ENCODE measurements at places on chromosomes 13 and 19.

- DNase-seq: no peak
These were observed 181.5 kb upstream of the TSHZ3 start for GRCh38 chr19:31530781-31531180.

- DNase-seq: no peak
These were observed 318.8 kb downstream of the ATP8A2 start for GRCh38 chr13:25690582-25690981.

- no peak for DNase-seq
These were observed 55.1 kb downstream of the RFX2 start for GRCh38 chr19:6055013-6055795.

DNA sequence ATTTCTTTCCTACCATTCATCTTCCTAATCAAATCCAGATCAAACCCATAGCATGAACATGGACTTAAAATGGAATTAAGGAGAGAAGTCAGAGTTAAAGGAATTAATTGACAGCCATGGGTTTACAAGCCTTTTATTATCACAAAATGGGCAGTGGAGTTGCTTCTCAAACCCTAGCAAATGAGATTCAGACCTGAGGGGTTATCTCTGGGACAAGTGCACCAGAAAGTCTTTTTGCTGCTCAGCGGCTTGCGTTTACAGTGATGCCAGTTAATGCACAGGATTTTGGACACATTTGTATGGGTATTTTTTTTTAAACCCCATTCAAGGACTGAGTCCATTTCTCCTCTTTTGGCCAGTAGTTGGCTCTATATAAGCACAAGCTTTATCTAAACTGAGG lies 503.0 kb downstream of the EFNB2 start:
- no peak for DNase-seq

GRCh38 chr13:113229161-113229560 lies 19.7 kb downstream of the CUL4A start:
- no peak for DNase-seq

- DNase-seq: no peak
These were observed 6.8 kb downstream of the RASA3 start for GRCh38 chr13:114125589-114125988.

GRCh38 chr13:83753912-83754624 lies 128.2 kb downstream of the SLITRK1 start:
- DNase-seq: no peak

DNA sequence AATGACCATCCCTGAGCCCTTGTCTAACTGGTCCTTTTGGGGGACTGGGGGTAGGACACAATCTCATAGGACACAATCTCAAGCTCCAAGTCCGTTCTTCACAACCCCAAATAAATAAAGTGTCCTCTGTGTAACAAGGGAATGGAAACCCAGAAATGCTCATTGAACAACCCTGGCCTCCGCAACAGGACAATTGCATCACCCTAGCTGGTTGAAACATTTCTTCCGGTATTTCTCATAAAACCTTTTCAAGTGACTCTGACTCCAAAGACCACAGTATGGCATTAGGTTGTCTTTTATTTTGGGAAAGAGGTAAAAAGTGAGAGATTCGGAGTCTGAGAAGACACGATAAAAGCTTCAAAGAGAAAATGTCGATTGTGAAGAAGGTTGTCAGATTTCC lies 186.6 kb downstream of the ZNF536 start:
- no peak for DNase-seq

GRCh38 chr13:22740264-22740663 lies 440.5 kb upstream of the SGCG start:
- DNase-seq: no peak

DNA sequence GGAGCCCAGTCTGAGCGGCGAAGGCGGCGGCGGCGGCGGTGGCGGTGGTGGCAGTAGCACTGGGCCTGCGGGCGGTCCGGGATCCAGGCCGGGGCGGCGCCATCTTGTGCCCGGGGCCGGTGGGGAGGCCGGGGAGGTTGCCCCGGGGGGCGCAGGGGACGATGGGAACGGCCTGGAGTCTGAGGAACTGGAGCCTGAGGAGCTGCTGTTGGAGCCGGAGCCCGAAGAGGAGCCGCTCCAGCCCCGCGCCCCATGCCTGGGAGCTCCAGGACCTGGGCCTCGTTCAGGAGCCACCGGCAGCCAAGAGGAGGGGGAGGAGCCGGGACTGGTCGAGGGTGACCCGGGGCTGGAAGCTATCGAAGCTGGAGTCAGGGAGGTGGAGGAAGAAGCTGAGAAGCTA lies 11.6 kb downstream of the ZNF28 start:
- no peak for DNase-seq

GRCh38 chr19:20926796-20927195 lies 3.7 kb downstream of the ZNF85 start:
- no peak for DNase-seq

GRCh38 chr13:40190641-40191100 lies 475.8 kb downstream of the FOXO1 start:
- DNase-seq: no peak

- DNase-seq: no peak
These were observed 194.0 kb upstream of the PCDH17 start for GRCh38 chr13:57437587-57437986.

GRCh38 chr13:72839831-72840426 lies 58.0 kb downstream of the PIBF1 start:
- DNase-seq: no peak

GRCh38 chr19:29528946-29529645 lies 3.3 kb downstream of the VSTM2B start:
- DNase-seq: no peak

DNA sequence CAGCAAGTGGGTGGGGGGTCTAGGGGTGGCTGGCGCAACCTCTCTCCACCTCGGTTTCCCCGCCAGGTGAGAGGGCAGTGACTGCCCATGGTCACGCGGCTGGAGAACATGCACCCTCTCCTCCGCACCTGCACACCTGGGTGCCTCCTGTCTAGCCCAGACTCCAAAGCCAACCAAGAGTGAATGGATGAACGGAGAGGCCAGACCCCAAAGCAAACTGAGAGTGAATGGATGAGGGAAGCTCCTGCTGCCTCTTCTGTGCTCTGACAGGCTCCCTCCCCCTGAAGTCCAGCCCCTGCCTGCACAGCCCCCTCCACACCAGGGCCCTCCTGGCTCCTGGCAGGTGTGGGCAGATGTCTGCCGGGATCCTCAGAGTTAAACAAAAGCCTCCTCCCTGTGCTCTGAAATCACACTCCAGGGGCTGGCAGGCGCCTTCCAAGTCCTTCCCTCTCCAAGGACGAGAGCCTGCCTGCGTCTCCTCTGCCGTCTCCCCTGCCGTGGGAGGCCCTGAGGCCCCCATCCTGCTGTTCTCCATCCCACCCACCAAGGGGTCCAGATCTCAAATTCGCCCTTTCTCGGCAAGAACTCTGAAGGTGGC lies 2.2 kb downstream of the SBNO2 start:
- no peak for DNase-seq

DNA sequence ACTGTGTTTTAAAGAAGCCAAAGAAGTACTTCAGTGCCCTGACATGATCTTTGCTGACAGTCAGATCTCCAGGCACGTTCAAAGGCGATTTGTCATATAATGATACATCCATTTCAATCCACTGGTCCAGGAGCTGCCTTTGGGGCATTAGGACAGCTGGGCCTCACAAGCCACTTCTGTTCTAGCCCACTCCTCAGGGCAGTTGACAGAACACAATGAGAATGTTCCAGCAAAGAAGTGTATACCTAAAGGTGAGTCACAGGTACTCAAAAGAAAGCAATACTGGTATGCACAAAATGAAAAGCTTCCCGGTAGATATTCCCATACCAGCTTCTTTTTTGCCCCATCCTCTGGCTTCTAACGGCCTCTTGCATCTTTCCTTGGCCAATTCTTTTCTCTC lies 12.5 kb upstream of the MAP3K10 start:
- no peak for DNase-seq

- no peak for DNase-seq
These were observed 39.9 kb downstream of the MBNL2 start for GRCh38 chr13:97262058-97262457.

DNA sequence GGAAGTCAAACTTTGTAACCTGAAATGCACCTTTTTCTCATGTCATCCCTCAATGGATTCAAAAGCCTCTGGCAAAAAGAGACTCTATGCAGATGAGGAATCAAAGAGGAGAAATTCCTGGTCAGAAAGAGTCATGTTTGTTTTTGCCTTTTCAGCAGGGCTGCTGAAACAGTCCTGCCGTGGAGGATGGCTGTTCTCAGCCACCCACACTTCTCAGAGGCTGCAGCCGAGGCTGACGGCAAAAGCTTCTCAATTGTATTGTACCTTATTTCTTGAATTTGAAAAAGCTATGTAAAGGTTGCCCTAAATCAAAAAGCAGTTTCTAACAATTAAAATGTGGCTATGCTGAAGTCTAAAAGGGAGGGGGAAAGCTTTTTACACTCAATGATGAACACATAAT lies 385.3 kb downstream of the KCTD12 start:
- no peak for DNase-seq

DNA sequence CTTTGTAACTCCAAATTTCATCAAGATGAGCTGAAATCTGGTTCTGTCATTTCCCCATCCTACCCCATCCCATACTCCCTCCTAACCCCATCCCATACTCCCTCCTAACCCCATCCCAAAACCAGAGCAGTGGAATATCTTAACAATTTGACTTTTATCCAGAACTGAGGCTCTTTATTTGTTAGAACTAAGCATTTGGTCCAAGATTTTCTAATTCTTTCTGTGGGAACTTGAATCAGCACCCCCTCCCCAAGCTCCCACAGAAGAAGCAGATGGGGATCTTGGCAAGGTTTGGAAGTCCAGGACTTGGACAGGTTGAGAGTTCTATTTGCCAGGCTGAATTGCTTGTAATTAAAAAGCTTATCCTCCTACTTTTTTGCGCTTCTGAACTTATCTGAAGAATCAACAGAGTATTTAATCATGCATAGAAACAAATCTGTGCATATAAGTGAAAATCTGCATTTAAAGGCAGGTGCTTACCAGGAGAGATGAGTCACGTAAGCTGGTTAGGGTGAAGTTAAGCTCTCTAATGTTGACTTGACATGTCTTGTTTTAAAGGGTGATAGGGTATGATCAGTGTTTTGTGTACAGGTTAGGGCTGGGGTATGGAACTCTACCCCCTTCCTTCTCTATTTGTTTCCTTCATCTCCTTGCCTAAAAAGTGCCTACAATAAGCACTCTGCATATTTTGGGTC lies 111.1 kb downstream of the COG6 start:
- no peak for DNase-seq

DNA sequence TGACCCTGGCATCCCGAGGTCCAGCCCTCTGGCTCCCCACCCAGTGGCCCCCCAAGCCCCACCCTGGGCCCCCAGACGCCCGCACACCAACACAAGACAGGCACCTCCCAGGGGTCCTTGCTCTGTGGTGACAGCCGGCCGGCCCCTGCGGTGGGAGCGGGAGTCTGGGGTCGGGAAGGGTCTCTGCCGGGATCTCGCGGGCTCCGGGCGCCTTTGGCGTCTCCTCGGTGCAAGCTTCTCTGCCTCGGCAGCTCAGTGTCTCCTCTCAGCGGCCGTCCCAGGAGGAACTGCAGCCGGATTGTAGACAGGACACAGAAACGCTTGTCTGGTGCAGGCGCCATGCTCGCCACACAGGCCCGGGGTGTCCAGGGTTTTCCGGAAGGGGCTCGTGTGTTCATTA lies 43.7 kb downstream of the TMEM255B start:
- DNase-seq: no peak

- DNase-seq: no peak
These were observed 65.1 kb upstream of the NPAS1 start for GRCh38 chr19:46954502-46954992.

GRCh38 chr13:103224804-103225203 lies 158.6 kb upstream of the SLC10A2 start:
- no peak for DNase-seq

DNA sequence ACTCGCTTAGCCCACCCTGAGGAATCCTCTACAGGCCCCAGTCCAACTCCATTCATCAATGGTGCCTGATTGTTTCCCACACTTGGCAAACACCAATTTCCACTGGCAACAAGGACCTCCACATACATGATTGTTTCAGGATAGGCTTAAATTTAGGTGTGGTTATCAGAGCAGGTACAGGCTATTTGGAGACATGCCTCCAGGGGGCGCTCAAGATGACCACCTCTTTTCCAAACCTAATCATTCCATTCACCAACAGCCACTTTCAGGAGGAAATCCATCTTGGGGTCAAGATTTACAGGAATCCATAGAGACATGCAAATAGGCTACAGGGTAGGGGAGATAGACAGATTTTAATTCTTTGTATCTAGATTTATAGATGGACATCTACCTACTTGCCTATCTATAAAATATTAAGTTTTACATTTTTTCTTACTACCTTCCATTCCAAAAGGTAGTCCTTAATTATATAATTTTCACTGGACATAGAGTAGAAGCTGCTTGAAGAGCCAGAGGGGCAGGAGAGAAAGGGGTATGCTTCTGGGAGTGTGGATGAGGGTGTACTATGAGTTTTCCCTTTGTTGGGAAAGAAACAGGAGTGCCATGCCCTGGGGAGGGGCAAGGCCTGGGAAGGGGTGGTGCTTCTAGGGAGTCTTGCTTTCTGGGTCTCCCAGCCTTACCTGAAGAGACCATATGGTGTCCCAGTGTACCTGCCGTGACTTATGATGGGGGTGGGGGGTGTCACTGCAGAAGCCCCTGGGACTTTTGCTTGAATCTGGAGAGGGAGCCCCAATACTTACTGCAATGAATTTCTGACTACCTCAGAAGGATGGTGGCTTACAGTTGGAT lies 14.1 kb upstream of the PCDH8 start:
- no peak for DNase-seq

DNA sequence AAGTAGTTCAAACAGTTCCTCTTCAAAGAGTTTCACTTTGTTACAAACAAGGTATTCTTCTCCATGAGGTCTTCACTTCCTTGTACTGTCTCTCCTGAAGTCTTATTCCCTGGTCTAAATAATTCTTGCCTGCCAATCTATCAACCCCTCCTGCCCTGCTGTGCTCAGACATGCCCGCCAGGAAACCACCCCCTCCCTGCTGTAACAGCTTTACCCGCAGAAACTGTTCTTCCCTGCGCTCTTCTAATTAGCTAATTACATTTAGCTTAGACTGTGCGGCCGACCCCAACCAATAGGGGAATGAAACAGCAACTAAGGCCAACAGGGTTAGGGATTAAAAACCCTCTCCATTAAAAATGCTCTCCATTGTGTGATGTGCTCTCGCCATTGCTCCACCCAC lies 46.7 kb downstream of the ZNF846 start:
- no peak for DNase-seq

GRCh38 chr13:104737713-104738112 lies 1671.5 kb upstream of the SLC10A2 start:
- DNase-seq: no peak

DNA sequence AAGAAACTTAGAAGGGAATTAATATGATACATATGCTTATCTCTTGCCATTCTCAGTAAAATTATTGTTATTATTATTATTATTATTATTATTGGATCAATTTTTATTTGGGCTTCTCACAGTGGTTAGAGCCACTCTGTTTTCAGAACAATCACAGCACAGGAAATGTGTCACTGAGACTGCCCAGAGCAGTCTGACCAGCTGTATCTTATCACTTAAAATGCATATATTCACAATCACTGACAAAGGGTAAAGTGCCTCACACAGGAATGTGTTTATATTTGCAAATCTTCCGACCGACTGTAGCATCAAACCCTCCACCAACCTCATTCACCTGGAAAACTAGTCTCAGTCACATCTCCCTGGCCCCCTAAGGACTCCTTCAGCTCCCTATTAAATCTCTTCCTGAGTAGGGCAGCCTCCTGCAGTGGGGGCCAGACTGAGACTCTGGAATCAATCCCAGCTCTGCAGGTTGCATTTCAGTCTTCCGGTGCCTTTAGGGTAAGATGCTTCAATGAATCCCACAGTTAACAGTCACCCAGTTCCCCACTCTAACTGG lies 738.3 kb upstream of the SLITRK5 start:
- no peak for DNase-seq

GRCh38 chr13:106243011-106243565 lies 292.4 kb downstream of the EFNB2 start:
- DNase-seq: no peak
